ENCODE measurements at places on chromosomes 11 and 22.

DNA sequence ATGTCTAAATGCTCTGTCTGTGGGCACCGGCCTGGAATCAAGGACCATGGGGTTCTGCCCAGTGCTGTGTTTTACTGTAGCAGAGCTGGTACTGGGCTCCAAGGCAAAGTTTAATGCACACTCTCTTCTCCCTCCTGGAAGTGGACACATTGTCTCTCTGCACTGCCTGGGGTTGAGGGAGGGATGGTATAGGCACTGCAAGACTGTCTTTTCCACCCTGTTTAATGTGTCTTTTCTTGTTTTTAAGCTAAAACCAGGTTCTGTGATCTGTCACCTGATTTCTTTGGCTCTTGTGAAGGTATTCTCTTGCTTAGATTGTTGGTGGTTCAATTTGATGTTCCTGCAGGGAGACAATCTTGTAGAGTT lies 109.3 kb upstream of the SERPIND1 start:
- DNase-seq = no peak

GRCh38 chr11:74784234-74784633 lies 35.6 kb downstream of the RNF169 start:
- no peak for DNase-seq

DNA sequence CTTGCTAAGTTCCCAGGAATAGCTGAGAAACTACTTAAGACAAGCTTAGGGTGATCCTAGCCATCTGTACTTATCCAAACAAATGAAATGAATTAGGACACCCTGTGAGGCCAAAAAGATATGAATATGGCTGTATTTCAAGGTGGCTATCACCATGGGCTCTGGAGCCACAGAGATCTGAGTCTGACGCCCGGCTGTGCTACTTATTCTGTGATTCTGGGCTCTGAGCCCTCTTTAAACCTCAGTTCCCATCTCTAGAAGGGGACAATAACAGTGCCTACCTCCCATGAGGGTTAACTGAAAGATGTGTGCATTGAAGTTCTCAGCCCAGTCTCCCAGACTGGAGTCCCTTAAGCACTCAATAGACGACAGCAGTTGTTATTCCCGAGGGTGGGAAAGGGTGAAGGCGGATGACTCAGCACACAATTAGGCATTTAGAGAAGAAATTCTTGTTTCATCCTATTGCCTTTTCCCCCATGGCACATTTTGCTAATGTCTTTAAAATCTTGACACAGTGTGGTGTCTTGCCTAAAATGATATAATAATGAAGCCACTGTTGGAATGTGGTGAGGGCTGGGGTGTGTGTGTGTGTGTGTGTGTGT lies 132.5 kb downstream of the ADAMTS15 start:
- DNase-seq = no peak

DNA sequence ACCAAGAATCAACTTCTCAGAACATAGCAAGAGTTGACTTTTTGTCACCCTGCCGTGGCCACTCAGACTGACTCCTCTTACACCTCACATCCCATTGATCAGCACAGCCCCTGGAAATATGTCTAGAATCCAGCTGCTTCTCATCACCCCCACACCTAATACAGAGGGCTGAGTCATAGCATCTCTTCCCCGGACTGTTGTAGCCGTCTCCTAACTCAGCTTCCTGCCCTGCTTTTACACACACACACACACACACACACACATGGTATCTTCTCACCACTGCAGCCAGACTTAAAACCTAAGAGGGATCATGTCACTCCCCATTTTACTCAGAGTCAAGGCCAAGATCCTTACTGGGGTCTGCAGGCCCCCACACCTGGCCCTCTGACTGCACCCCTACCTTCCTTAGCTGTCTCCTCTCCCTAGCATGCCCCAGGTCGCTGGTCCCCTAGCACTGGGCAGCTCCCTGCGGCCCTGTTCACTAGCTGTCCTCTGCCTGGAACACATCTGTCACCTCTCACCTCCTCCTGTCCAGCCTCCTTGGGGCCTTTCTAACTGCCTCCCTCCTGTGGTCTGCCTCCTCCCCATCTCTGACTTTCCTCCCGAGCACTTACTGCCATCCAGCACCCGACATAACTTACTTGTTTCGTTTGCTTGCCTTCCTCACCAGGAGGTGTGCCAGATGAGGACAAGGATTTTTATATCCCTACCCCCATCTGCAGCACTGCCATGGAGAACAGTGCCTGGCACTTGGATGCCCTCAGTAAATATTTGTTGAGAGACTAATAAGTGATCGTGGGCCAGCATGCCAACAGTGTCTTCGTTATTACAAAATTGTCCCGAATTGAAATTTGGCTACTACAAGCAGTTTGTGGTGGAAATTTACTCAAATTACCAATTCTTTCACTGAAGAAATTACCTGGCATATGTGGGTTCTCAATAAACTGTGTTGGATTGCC lies 61.9 kb downstream of the BMAL1 start:
- peak; percentile 48 for DNase-seq

DNA sequence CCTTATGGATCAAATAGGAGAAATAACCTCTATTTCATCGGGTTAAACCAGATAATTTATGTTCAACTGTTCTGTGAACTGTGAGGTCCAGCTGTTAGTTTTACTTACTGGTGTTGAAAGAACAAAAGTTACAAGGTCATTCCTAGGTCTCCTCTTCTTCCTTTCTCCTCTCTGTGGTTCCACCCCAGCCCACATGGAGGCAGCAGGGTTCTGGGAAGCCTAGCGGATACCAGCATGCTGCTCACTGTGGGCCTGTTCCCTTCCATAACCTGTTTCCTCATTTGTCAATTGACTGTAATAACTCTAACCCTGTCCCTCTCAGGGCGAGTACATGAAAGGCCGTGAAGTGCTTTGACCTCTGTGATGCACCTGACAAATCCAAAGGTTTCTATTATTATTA lies 27.8 kb downstream of the RELT start:
- DNase-seq = peak; percentile 79

DNA sequence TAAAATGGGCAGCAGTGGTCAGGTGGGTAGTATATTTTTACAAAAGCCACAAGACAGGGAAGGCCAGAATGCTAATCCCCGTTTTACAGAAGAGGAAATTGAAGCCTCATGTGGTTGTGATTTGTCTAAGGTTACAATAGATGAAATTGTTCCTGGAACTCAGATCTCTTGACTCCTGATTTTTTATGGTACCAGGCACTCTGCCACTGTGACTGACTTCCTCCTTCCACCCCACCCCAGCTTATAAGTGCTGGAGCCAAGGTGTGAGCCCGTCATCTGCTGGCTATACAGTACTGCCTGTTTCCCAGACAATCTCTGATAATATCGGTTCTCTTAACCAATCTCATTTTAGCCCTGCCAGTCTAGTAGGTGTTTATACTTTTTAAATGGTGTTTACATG lies 1.9 kb downstream of the SLC5A1 start:
- no peak for DNase-seq

DNA sequence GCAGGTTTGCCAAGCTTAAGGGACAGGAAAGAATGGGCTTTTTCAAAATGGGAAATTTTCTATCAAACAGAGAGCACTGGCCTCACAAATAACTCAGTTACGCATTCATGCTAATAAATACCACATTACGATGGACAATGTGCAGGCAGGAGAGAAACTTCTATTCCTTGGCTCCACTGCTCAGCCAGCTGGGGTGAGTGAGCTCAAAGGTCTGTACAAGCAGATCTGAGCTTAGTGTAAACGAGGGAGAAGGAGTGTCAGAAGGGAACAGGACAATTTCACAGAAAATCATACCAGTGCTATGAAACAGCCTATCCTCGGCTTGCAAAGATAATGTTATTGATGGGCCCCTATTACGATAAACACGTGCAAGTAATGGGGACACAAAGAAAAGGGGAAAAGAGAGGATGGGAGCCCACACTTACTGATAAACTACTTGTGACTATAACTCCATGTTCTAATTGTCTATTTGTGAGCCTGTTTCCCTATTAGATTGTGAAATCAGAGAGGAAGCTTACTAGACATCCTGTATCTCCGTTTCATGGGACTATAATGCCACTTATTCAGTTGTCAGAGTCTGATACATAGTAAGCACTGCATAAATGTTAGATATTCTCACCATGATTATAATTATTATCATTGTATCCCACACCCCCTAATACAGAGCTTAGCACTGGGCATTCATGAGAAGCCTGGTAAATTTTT lies 46.3 kb downstream of the AMOTL1 start:
- no peak for DNase-seq

DNA sequence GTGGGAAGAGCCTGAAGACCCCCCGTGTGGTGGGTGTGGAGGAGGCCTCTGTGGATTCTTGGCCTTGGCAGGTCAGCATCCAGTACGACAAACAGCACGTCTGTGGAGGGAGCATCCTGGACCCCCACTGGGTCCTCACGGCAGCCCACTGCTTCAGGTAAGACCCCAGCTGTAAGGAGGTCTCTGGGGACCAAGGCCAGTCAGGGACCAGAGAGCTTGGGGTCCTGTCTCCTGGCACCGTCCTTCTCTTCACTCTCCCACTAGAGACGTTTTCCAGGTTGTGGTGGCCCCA lies 24.9 kb upstream of the SMIM35 start:
- DNase-seq = no peak

GRCh38 chr11:103499710-103500340 lies 390.6 kb downstream of the DYNC2H1 start:
- no peak for DNase-seq
